ENCODE measurements at places on chromosomes 3 and 15. TPM values are rescaled to one million over a fixed set of nuclear protein-coding genes. Genes with fewer than 3 reads are reported as not detected.

CADPS gene
- total RNA-seq, result not detected

GRCh38 chr3:152331018-152331541 is 62.4 kb downstream of the MBNL1 start:
- H3K4me3 ChIP-seq, result peak overlapping the region; percentile 78
- peak; percentile 91 for DNase-seq
- peaks cover 50% of the 10 kb centered on the region for H3K36me3 ChIP-seq
- peaks cover 91% of the 10 kb centered on the region for H3K4me1 ChIP-seq
- peak overlapping the region; percentile 94 for H3K27ac ChIP-seq

DNA sequence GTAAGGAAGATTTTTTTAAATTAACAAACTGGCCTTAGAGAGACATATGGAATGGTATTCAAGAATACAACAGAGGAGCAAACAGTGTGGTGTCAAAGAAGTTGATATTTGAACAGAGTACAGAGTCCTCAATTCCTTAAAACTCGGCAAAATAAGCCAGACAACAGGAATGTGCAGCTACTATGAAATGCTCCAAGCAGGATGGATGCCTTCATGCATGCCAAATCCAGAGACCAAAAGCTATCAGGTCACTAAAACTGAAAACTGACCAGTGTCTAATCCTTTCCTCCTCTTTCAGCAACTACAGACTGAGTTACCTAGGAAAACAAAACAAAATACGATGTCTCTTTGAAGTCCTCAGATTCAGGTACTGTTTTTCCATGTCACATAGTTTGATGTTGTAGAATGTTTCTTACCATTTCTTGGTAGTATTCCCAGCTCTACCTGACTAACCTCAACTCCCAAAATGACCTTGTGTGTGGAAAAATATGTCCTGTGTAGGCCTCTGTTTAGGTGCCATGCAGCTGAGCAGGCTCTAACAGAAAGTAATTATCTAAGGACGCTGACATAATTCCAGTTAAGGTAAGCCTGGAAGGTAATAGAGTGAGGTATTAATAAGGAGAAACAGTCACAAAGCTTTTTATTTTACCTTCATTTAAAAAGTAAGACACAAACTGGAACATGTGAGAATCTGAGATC is 46.9 kb downstream of the TBL1XR1 start:
- H3K27me3 ChIP-seq, result no peaks in the 10 kb centered on the region
- no peaks in the 10 kb centered on the region for H3K36me3 ChIP-seq
- no peak overlapping the region for H3K4me3 ChIP-seq

GRCh38 chr3:41405466-41405865 is 206.2 kb downstream of the CTNNB1 start:
- no peak overlapping the region for H3K4me3 ChIP-seq
- H3K27ac ChIP-seq, result no peak overlapping the region
- peaks cover 2% of the 10 kb centered on the region for H3K27me3 ChIP-seq

GRCh38 chr3:179962629-179963387 is 73.9 kb downstream of the PEX5L start:
- no peak overlapping the region for H3K27ac ChIP-seq
- H3K36me3 ChIP-seq, result no peaks in the 10 kb centered on the region
- peaks cover 18% of the 10 kb centered on the region for H3K4me1 ChIP-seq
- peaks cover 3% of the 10 kb centered on the region for H3K27me3 ChIP-seq
- no peak overlapping the region for H3K4me3 ChIP-seq

- DNase-seq, result no peak
- H3K4me3 ChIP-seq, result no peak overlapping the region
Observed at GRCh38 chr3:4517643-4518311, 24.6 kb downstream of the ITPR1 start.
